ENCODE measurements at places on chromosomes 5 and 9.

GRCh38 chr5:67806654-67807438 is 408.7 kb upstream of the PIK3R1 start:
- DNase-seq, result no peak

- no peak for DNase-seq
These were observed 1.1 kb upstream of the SPIN1 start for GRCh38 chr9:88387036-88387551.

GRCh38 chr9:127931092-127931881 is 710 bp upstream of the PIP5KL1 start:
- DNase-seq, result no peak

DNA sequence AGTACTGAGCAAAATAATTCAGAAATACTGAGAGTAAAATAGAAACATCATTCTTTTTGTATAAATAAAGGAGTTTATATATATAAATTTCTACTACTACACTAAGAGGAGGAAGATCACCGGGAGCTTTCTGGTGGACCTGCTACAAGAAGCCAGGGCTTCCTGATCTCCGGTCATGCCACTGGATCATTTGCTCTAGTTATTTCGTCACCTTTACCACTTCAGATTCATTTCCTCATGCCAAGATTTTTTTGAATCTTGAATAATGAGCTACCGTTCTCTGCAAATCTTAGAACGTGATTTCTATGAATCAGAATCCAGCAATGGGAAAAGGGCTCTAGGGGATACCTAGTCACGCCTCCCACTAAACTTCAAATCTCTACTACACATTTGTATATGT is 51.9 kb upstream of the TBC1D9B start:
- DNase-seq, result no peak

DNA sequence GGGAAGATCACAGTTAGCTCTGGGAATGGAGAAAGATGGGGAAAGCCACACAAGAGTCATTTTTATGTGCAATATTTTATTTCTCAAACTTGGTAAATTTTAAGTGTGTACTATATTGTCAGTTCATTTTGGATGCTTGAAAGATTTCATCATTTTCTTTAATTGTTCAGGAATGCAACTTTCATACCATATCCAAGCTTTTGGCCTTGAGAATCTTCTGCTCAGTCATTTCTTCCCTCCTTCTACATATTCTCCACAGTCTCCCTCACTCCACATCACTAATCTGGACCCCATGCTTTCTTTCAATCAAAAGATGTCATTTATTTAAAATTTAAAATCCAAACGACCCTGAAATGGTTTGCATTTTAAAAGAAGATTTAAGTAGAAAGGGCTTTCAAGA is 135.4 kb downstream of the FAM114A2 start:
- DNase-seq, result no peak

- no peak for DNase-seq
These were observed 113.8 kb upstream of the ANKRD55 start for GRCh38 chr5:56346741-56347535.

DNA sequence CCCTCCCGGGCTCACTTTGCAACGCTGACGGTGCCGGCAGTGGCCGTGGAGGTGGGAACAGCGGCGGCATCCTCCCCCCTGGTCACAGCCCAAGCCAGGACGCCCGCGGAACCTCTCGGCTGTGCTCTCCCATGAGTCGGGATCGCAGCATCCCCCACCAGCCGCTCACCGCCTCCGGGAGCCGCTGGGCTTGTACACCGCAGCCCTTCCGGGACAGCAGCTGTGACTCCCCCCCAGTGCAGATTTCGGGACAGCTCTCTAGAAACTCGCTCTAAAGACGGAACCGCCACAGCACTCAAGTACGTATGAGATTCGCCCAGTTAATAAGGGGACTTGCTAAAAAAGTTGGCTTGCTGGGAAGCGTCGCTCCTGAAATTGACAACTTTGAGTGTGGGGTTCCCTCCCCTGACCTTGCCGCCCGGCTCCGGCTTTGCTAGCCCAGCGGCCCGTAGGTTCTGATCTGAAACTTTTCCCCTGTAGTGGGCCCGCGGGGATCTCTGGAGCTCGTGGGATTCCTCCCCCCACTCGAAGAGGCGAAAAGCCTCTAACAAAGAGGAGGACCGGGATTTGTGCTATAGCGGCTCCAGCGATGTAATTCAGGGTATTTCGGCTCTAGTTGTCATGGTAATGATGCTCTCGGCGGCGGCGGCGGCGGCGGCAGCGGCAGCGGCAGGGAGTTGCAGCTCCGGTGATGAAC is 572 bp downstream of the NR4A3 start:
- peak; percentile 73 for DNase-seq

Measured in left hindlimb (tissue), 1 donor.